NK-92 treated with Interleukin-12 subunit alpha and Interleukin-12 subunit beta, amount 100 ng/mL, for 24 hours (cell line): ENCODE measurements at places on chromosomes 4 and X.

DNA sequence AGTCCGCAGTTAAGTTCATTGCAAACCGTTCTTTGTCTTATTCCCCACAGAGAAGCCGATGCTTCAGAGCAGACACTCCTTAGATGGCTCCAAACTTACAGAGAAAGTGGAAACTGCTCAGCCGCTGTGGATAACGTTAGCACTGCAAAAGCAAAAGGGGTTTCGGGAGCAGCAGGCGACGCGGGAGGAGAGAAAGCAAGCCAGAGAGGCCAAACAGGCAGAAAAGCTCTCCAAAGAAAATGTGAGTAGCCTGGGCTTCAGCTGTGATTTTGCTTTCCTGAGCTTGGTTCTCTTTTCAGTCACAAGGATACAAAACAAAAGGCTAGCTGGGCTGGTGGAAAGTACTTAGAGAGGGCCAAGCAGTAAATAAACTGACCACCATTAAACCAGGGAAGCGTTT lies 64.0 kb downstream of the AASDH start:
- no peak for DNase-seq

GRCh38 chrX:152635941-152636340 lies 1.8 kb upstream of the GABRQ start:
- DNase-seq, result no peak

DNA sequence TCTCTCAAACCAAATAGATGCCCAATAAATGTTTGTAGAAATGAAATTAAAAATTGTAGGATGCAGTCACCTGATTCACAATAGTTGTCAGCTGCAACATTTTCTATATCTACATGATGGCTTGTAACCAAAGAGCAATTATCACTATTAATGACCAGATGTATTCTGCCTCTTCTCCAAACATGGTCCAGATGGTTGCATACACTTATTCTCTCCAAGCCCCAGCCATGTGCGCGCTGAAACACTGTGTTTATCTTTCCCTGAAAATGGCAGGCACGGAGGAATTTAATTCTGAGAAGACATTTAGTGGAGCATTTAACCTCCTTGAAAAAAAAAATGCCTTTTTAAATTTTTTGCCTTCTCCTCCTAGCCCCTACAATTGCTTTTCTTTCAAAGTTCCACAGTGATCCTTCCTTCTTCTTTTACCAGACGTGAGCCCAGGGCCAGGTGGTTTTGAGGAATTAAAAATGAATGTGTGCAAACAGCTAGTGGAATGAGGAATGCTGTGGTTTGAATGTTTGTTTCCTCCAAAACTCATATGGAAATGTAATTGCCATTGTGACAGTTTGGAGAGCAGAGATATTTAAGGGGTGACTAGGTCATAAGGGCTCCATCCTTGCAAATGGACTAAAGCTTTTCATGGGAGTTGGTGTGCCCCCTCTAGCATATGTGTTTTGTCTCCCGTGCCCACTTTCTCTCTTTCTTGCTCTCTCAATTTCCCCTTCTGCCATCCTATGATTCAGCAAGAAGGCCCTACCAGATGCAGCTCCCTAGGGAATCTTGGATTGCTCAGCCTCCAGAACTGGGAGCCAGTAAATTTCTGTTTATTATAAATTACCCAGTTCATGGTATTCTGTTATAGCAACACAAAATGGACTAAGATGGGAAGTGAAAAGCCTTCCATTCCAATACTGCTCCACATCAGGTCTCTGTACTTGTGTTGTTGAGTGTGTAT lies 136.0 kb downstream of the GABRB1 start:
- no peak for DNase-seq

- no peak for DNase-seq
These were observed 13.0 kb upstream of the ELF2 start for GRCh38 chr4:139189972-139190371.

DNA sequence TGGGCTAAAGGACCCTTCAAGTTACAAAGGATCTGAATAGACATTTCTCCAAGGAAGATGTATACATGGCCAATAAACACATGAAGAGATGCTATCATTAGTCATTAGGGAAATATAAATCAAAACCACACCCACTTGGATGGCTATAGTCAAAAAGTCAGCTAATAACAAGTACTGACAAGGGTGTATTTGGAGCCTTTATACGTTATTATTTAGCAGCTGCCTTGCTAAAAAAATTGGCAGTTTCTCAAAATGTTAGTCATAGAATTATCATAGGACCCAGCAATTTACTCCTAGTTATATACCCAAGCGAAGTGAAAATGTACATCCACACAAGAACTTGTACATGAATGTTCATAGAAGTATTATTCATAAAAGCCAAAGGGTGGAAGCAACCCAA lies 112.7 kb upstream of the DUSP21 start:
- no peak for DNase-seq

- DNase-seq, result no peak
These were observed 24.9 kb downstream of the CCDC149 start for GRCh38 chr4:24887881-24888430.

- no peak for DNase-seq
These were observed 14.6 kb upstream of the MPP1 start for GRCh38 chrX:154819771-154820341.

DNA sequence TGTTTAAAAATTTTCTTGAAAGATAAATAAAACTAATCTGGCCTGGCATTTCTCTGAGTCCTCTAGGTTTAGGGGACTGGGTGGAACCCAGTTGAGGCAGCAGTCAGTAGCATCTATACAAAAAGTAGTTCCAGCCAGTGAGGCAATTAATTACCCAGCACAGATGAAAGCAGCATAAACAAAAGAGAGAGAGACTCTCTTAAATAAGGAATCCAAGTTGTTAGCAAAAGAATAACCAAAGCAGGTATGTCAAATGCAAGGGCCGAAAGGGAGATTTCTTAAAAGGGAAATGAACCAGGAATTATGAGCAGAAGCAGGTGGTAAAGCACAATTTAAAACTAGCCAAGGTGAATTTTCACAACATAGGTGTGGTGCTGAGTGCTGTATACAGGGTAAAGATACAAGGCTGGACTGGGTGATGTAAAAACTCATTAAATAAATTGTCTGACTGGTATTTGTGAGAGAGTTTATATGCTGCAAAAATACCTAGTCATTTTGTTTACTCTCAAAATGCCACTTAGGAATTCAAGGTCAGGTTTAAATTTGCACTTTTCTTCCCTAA lies 94.6 kb upstream of the GALNT7 start:
- DNase-seq, result no peak

GRCh38 chr4:1604181-1604705 lies 79.9 kb downstream of the FAM53A start:
- DNase-seq, result no peak

DNA sequence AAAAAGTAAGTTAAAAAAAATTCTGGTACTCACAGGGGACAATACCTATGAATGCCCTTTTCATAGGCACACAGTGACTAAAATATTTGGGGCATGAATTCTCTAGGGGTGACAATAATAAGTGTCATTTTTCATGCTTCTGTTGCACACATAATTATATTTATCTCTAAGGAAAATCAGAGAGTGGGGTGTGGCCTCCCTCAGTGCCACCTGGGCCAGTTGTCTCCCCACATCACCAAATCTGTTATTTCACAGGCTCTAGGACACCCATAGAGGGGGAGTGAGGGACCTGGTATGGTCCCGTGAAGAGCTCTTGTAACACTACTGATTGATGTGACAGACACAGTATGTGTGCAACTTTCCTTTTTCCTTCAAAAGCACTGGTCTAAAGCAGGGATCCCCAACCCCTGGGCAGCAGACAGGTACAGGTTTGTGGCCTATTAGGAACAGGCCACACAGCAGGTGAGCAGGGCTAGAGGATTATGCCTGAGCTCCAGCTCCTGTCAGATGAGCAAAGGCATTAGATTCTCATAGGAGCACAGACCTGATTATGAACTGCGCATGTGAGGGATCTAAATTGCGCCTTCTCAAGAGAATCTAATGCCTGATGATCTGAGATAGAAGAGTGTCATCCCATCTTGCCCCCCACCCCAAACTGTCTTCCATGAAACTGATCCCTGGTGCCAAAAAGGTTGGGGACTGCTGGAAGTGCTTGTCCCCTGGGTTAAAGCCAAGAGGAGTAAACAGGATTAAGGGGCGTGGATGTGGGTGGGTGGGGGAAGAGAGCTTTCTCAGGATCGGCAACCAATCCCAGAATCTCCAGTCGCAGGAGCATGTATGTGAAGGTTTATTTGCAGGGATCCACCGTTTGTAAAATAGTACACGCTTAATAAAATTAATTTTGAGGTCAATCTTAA lies 856 bp downstream of the SLC9B1 start:
- DNase-seq, result no peak

DNA sequence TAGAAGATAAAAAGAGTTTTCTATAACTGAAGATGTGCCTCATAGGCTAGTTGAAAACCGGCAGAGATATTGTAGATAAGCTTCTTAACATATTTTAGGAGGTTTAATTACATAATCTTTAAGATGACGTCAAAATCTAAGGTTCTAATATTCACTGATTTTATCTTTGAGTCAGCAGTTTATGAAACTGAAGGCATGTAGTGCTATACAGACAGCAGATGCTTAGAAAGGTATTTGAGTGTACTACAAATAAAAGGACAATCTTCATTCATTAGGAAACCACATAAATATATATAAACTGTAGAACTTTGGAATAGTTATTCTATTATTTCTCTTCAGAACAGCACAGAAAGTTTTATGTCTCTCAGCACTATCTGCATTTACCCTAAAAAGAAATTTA lies 504.8 kb downstream of the IL15 start:
- DNase-seq, result no peak

GRCh38 chr4:147916351-147916750 lies 184.5 kb downstream of the ARHGAP10 start:
- DNase-seq, result no peak

GRCh38 chr4:69888336-69888735 lies 28.4 kb upstream of the SULT1E1 start:
- DNase-seq, result no peak

DNA sequence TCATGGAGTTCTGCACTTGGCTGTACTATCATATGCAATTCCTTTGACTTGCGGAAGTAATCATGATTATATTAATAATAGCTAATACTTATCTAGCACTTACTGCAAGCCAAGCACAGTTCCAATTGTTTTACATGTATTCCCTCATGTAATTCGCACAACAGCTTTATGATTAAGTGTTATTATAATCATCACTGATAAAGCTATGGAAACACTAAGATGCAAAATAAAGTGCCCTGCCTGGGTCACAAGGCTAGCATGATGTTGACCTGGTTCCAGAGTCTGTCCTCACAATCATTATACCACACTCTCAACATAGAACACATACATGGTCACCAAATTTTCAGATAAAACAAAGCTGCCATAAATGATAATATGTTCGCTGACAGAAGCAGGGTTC lies 234.6 kb downstream of the FMR1NB start:
- no peak for DNase-seq

DNA sequence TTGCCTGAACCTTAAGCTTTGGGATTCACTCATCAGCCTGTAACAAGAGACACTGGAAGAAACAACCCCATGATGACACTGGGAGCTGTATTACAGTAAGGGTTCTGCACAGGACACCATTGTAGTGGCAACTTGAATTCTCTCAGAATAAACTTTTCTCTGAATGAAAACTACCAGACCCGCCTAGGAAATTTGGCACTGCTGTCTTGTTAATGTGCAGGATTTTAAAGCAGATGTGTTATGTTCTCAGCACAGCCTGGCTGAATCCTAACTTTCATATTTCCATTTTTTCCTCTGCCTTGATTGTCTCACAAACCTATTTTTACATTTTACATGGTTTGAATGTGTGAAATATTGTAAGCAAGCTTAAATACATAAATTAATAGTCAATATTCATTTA lies 253.6 kb downstream of the UNC5C start:
- no peak for DNase-seq

GRCh38 chr4:40587826-40588225 lies 41.8 kb downstream of the RBM47 start:
- DNase-seq, result no peak

DNA sequence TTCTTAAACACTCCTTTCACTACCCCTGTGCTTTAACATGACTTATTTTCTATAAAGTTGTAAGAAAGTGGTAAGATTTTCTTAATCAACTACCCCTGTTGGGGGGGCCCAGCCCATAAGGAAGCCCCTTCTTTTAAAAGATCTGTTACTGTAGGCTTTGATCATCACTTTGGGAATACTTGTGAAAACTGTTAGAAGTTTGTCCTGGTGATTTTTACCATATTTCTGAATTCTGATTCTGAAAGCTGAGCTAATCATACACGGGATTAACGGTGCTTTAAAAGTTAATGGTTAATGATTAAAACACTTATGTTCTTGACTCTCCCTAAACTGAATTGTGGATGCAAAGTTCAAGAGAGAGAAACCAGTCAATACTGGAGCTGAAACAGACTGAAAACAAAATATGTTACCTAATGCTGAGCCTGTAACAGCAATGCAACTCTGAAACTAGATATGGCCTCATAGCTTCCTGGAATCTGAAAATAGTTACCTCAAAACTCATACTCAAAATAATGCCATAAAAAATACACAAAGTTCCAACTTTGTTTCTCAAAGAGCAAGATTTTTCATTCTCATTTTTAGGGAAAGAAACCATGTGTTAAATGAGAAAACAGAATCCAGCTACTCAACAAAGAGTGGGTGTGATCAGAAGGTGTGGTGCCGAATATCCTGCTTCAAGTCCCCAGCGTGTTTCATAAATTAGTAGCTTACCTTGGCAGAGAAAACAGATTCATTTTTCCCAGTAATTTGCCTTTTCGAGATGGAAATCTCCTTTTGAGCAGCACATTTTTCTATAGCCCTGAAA lies 31.6 kb downstream of the ADH7 start:
- no peak for DNase-seq

DNA sequence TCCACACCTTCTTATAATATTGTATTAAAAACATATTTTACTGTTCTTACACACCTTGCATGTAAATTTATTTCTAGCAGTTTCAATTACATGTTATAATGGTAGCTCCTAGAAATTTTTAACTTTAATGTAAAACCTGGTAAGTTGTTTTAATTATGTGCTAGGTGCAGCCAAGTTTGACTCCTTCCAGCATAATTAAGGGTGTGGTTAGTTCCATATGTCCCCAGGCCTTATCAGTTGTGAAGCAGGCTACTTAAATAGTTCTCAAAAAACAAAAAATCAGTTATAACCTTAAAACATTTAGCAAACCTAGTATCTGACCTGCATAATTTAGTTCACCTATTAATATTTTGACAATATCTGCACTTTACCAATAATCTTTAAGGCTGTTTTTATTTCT lies 26.9 kb upstream of the PASD1 start:
- no peak for DNase-seq

DNA sequence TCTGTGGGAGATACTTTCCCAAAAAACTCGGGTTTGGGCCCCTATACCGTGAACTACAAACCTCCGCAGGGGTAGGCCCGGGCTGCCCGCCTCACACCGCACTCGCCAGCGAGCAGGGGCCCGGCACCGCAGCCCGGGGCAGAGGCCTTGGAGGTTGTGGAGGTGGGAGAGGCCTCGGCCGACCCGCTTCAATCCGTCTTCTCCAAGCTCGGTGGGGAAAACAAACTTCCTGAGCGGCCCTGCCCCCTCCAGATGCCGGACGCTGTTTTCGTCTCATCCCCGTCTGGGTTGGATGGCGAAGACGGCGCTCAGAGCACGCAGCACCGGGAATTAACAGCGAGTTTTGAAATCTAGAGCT lies 442 bp upstream of the MCUB start:
- DNase-seq, result no peak
